Lung (tissue), 17 donors: ENCODE measurements at places on chromosomes 5 and 9. TPM values are rescaled to one million over a fixed set of nuclear protein-coding genes. Genes with fewer than 3 reads are reported as not detected.

- no peak for DNase-seq
These were observed 229.1 kb downstream of the PSAT1 start for GRCh38 chr9:78525986-78526560.

- DNase-seq = no peak
These were observed 10.4 kb downstream of the NHP2 start for GRCh38 chr5:178143246-178143645.

GRCh38 chr5:139705191-139705590 lies 57.0 kb downstream of the CXXC5 start:
- no peak for DNase-seq

DNA sequence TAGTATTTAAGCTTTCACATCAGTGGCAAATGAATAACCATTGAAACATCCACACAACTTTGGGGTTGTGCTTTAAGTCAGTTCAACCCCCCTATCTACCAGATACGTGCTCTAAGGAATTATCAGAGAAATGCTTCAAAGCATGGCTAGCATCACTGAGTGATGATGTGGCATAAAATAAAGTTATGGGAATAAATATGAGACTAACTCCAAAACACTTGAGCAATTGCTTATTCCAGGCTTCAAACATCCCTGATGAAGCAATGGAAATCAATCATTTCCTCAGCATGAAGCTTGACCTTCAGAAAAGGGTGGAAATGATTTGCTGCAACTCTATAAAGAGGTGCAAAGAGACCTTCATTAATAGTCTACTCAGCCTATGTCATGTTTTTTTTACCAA lies 292.0 kb upstream of the SMC2 start:
- DNase-seq = no peak

DNA sequence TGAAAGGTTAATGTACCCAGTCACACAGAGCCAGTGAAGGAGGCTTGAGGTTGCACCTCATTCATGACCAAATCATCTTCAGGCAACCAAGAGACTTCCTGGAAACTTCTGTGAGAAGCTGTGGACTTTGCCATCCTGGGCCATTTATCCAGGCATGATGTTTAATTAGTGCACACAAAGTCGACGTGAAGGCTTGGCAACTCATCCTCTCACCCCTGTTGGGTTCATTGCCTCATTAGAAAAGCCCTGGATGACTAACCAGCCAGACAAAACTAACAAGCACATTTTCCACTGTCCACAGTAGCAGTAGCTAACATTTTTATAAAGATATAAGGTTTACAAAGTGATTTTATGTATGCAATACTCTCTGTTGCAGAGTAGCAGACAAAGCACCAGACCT lies 65.7 kb upstream of the ZNF462 start:
- DNase-seq = no peak

The TMEM215 gene
- total RNA-seq = not detected

The CDHR2 gene
- total RNA-seq = 0.74 TPM

The DMGDH gene
- total RNA-seq = 2.6 TPM

The RASEF gene
- 23.6 TPM for total RNA-seq

The IRX2 gene
- total RNA-seq = 64.5 TPM
